Trophoblast cell (in vitro differentiated cells and primary cell): ENCODE measurements at places on chromosomes 6 and 20.

GRCh38 chr6:36857325-36857724 lies 17.3 kb downstream of the PPIL1 start:
- no peak overlapping the region for H3K27ac ChIP-seq
- peaks cover 22% of the 10 kb centered on the region for H3K4me1 ChIP-seq
- H3K4me3 ChIP-seq, result no peak overlapping the region

GRCh38 chr6:122994256-122994655 lies 1.8 kb upstream of the CLVS2 start:
- H3K4me3 ChIP-seq, result no peak overlapping the region
- H3K27me3 ChIP-seq, result peaks cover 22% of the 10 kb centered on the region
- H3K27ac ChIP-seq, result no peak overlapping the region
- H3K4me1 ChIP-seq, result peaks cover 6% of the 10 kb centered on the region
- no peak for DNase-seq

DNA sequence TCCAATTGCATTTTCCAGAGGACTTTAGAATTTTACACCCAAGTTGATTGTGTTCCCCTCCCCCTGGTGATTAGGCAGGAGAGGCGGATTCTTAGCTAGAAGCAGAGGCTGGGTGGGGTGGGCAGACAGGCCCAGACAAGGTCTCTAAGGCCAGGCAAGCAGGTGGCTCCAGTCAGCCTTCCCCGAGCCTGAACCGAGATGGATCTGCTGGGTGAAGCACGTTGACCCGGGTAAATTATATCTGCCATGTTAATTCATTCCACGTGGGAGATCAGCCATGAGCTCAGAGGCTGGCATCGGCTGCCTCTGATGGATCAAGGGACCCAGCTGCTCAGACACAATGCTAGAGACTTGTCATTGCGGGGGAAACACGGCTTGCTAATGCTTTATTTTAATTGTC lies 159.5 kb upstream of the MAFB start:
- no peaks in the 10 kb centered on the region for H3K4me1 ChIP-seq
- H3K36me3 ChIP-seq, result no peaks in the 10 kb centered on the region
- H3K27ac ChIP-seq, result no peak overlapping the region
- H3K27me3 ChIP-seq, result no peaks in the 10 kb centered on the region

DNA sequence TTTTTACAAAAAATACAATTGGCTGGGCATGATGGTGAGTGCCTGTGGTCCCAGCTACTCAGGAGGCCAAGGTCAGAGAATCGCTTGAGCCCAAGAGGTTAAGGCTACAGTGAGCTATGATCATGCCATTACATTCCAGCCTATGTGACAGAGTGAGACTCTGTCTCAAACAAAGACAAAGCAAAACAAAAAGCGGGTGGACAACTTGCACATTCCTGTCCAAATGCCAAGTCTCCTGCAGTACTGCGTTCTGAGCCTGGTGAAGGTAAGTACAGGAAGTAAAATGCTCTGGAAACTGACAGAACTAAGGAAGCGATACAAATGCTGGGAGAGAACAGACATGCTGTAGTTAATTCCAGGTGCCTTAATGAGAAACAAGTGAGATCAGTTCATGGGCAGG lies 20.4 kb upstream of the TMEM242 start:
- H3K27me3 ChIP-seq, result no peaks in the 10 kb centered on the region
- no peak for DNase-seq
- H3K27ac ChIP-seq, result no peak overlapping the region

GRCh38 chr20:7980332-7981046 lies 39.1 kb downstream of the TMX4 start:
- no peak overlapping the region for H3K27ac ChIP-seq
- peak; percentile 16 for DNase-seq
- no peaks in the 10 kb centered on the region for H3K4me1 ChIP-seq
- H3K27me3 ChIP-seq, result no peaks in the 10 kb centered on the region
- H3K36me3 ChIP-seq, result peaks cover 4% of the 10 kb centered on the region
- peak overlapping the region; percentile 57 for H3K4me3 ChIP-seq

DNA sequence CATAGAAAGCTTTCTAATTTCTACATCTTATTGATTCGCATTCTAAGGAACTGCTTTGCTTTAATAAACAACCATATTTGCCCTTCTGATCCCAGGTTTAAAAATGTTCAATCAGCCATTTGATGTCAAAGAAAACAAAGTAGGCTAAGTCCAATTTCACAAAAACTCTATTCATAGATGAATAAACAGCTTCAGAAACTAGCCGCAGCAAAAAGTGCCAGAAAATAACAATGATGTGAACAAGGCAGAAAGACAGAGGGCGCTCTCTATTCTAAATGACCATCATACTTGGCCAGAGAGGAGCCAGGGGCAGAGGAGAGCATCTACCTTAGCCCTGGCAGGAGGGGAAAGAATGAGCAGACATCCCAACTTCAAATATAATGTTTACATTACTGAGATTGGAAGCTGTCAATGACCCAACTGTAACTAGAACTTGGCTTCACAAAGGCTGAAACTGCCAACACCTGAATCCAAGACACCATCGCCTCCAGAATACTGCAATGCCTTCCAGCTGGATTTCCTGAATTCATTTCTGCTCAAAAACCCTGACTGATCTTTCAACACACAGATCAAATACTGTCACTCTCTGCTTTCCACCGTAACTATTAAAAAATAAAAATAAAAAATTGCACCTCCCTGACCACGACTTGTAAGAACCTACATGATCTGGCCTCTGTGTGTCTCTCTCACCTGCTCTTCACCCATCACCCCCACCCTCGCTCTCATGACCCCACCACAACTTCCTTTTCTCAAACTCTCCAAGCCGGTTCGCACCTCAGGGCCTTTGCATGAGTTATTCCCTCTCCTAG lies 9.5 kb downstream of the CNKSR3 start:
- no peak overlapping the region for H3K27ac ChIP-seq
- no peaks in the 10 kb centered on the region for H3K27me3 ChIP-seq
- no peak overlapping the region for H3K4me3 ChIP-seq

GRCh38 chr20:52993076-52993475 lies 20.9 kb downstream of the TSHZ2 start:
- no peak overlapping the region for H3K4me3 ChIP-seq
- no peaks in the 10 kb centered on the region for H3K27me3 ChIP-seq
- H3K36me3 ChIP-seq, result no peaks in the 10 kb centered on the region
- no peaks in the 10 kb centered on the region for H3K4me1 ChIP-seq
- H3K27ac ChIP-seq, result no peak overlapping the region

GRCh38 chr6:68108233-68108835 lies 526.7 kb upstream of the ADGRB3 start:
- no peaks in the 10 kb centered on the region for H3K4me1 ChIP-seq
- H3K27ac ChIP-seq, result no peak overlapping the region
- no peaks in the 10 kb centered on the region for H3K36me3 ChIP-seq
- H3K4me3 ChIP-seq, result no peak overlapping the region
- H3K27me3 ChIP-seq, result no peaks in the 10 kb centered on the region

- H3K4me3 ChIP-seq, result no peak overlapping the region
- no peak for DNase-seq
- H3K27ac ChIP-seq, result peak overlapping the region; percentile 71
- H3K4me1 ChIP-seq, result peaks cover 5% of the 10 kb centered on the region
- H3K36me3 ChIP-seq, result no peaks in the 10 kb centered on the region
- no peaks in the 10 kb centered on the region for H3K27me3 ChIP-seq
These were observed 61.1 kb downstream of the CAP2 start for GRCh38 chr6:17454316-17455005.

DNA sequence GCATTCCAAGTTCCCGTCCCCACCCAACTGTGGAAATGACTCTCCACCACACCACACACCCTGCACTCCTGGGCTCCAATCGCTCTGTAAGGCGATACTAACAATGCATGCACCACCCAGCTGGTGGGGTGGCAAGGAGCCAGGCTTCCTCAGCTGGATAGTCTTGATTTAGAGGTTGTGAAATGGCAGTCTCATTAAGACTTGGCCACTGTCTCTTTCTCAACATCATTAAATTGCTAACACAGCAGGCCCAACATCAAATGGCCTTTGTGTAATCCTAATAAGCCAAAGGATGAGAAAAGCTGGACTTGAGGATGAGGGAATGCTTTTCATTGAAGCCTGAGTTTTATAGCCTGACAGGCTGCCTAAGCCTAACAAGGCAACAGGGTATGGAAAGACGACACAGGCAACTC lies 223.7 kb downstream of the GMDS start:
- H3K4me1 ChIP-seq, result no peaks in the 10 kb centered on the region
- no peaks in the 10 kb centered on the region for H3K36me3 ChIP-seq
- H3K27me3 ChIP-seq, result no peaks in the 10 kb centered on the region
- no peak overlapping the region for H3K27ac ChIP-seq

GRCh38 chr20:8735674-8736073 lies 333.2 kb upstream of the PLCB4 start:
- H3K4me3 ChIP-seq, result no peak overlapping the region
- no peaks in the 10 kb centered on the region for H3K36me3 ChIP-seq
- H3K27ac ChIP-seq, result no peak overlapping the region
- H3K27me3 ChIP-seq, result no peaks in the 10 kb centered on the region

DNA sequence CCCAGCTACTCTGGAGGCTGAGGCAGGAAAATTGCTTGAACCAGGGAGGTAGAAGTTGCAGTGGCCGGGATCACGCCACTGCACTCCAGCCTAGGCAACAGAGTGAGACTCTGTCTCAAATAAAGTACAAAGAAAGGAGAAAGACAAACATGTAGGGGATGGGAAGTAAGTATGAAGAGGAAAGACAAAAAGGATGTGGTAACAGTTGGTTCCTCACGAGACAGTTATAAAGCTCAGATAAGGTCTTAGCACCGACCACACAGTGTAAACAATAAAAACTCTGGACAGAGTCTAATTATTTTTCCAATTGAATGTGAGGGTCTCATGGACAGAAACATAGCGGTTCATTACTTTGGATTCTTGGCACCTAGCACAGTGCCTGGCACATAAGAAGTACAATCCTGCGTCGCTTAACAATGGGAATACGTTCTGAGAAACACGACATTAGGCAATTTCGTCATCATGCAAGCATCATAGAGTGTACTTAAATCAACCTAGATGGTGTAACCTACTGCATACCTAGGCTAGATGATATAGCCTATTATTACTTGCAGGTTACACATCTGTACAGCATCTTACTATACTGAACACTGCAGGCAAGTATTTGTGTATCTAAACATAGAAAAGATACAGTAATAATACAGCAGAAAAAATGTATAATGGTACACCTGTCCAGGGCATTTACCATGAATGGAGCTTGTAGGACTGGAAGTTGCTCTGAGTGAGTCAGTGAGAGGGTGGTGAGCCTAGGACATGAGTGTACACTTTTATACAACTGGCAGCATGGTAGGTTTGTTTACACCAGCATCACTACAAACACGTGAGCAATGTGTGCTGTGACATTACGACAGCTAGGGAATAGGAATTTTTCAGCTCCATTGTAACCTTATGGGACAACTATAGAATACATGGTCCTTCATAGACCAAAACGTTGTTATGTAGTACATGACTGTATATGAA lies 38.2 kb downstream of the MBOAT1 start:
- DNase-seq, result peak; percentile 19
- no peaks in the 10 kb centered on the region for H3K36me3 ChIP-seq
- H3K27me3 ChIP-seq, result no peaks in the 10 kb centered on the region
- no peaks in the 10 kb centered on the region for H3K4me1 ChIP-seq
- no peak overlapping the region for H3K27ac ChIP-seq
- H3K4me3 ChIP-seq, result no peak overlapping the region

DNA sequence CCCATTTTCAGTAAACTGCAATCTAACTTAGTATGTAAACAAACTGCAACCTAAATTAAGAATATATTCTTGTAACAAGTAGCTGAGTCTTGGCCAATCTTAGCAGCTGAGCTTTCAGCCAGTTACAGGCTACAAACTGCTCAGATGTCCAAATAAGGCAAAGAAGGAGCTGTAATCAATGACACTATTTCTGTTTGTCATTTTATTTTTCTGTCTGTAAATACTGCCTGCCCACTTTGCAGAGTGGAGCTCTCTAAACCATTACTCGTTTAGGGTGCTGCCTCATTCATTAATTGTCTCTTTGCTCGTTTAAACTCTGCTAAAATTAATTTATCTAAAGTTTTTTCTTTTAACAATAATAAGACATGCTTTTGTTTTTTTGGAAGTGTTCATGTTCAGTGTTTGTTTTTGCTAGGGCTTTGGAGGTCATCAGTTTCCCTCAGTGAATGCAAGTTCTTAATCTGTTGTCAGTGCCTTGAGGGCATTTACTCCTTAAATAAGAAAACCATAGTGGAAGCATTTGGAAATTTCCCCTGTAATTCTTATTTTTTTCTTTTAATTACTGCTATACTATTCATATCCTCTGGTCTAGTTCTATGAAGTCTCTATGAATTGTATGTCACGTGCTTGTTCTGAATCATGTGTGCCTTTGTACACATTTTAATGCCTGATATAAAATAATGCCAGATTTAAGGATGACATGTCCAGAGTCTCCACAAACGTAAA lies 3.6 kb upstream of the PRL start:
- no peak for DNase-seq
- H3K4me1 ChIP-seq, result no peaks in the 10 kb centered on the region
- no peaks in the 10 kb centered on the region for H3K36me3 ChIP-seq
- H3K4me3 ChIP-seq, result no peak overlapping the region

DNA sequence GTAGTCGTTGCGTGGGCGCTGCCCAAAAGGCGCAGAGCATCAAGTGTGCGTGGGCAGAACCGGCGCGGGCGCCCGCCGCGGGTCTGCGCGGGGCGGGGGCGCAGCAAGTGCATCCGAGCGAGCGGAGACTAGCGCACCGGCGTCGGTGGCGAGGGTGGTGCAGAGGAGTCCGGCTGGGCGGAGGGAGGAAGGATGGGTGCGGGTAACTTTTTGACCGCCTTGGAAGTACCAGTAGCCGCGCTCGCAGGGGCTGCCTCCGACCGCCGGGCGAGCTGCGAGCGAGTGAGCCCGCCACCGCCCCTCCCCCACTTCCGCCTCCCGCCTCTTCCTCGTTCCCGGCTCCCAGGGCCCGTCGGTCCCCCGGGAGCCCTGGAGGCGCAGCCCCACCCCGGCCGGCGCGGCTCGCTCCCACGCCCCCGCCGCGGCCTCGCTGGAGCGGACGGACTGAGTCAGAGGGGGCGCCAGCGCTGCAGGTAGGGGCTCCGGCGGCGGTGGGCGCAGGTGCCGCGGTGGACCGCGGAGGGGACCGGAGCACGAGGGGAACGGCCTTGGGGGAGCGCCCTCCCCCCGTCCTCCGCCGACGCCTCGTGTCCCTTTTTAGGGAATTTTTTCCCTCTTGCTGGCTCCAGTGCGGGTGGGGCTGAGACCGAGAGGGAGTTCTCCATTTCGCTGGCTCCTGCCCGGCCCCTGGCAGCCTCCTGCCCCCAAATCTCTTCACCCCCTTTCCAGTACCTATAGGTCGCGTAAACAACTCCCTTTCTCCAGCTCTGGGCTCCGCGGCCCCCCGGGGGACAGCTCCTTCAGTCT lies 1.6 kb upstream of the DBNDD2 start:
- H3K4me3 ChIP-seq, result peak overlapping the region; percentile 76
- no peak for DNase-seq
- peaks cover 7% of the 10 kb centered on the region for H3K27me3 ChIP-seq

DNA sequence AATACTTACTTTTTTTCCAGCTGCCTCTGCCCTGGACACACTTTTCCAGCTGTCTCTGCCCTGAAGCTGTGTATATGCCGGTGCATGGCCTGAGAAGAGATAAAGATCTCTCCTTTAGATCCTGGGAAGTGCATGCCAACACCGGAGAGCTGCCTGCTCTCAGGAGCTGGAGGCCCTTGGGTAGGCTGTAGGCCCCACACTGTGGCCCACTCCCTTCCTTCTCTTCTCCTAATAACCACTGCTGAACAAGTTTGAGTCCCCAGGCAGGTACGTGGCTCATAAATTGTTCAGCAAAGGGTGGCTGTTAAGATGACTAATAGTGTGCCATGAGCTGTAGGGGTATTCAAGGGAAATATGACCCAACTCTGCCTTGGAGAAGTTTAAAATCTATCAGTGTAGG lies 102.5 kb downstream of the CD24 start:
- H3K4me3 ChIP-seq, result no peak overlapping the region
- peak; percentile 42 for DNase-seq
- H3K27ac ChIP-seq, result peak overlapping the region; percentile 80
- no peaks in the 10 kb centered on the region for H3K36me3 ChIP-seq
- H3K4me1 ChIP-seq, result no peaks in the 10 kb centered on the region
- no peaks in the 10 kb centered on the region for H3K27me3 ChIP-seq
